ENCODE measurements at places on chromosomes 6 and 20.

GRCh38 chr6:49535795-49536194 lies 14.7 kb upstream of the C6orf141 start:
- no peak for DNase-seq

GRCh38 chr20:12555369-12555768 lies 453.4 kb upstream of the SPTLC3 start:
- no peak for DNase-seq

DNA sequence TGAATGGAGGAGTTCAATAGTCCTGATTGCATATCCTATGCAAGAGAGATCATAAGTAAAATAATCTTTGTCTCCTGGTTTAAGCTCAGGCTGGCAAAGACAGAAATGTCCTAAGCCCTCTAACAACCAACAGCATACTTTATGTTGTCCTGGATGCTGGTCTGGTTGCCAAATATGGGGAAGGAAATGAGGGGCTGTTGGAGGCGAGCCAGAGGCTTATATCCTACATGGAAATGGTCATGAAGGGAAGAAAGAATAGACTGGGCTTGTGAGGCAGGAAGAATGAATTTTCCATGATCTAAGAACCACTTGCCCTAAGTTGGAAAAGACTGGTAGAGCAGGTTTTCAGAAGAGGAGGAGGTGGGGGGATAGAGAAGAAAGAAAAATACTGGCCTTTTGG lies 237.1 kb downstream of the SMOC2 start:
- DNase-seq, result no peak

GRCh38 chr20:61252601-61253263 lies 671 bp downstream of the CDH4 start:
- peak; percentile 32 for DNase-seq

DNA sequence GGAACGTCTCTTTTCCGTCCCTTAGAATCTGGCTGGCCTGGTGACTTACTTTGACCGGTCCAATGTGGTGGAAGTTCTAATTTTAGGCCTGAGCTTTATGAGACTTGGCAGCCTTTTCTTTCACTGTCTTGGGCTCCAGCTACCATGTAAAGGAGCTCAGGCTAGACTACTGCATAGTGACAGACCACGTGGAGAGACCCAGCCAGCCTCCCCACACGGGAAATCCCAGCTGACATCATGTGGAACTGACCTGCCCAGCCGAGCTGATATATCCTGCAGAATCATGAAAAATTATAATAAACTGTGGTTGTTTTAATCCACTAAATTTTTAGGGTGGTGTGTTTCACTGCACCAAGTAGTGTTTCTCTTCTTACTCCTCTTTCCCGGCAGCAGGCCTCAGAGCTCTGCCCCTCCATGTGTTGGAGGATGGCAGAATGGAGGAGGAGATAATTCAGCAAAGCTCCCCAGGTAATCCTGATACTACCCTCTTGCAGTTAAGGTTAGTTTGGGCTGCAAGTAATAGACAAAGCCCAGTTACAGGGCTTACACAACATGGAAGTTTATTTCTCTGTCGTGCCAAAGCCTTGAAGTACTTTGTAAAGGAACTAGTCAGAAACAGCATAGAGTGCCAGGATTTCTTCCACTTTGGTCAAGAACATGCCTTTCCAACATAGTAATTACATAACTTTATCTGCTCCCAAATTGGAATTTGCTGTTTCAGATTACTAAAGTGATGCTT lies 87.5 kb downstream of the SH3BGRL2 start:
- DNase-seq, result no peak

- DNase-seq, result no peak
These were observed 67.0 kb upstream of the FOXQ1 start for GRCh38 chr6:1244941-1245340.

GRCh38 chr20:20860078-20860806 lies 147.8 kb upstream of the RALGAPA2 start:
- DNase-seq, result peak; percentile 86

DNA sequence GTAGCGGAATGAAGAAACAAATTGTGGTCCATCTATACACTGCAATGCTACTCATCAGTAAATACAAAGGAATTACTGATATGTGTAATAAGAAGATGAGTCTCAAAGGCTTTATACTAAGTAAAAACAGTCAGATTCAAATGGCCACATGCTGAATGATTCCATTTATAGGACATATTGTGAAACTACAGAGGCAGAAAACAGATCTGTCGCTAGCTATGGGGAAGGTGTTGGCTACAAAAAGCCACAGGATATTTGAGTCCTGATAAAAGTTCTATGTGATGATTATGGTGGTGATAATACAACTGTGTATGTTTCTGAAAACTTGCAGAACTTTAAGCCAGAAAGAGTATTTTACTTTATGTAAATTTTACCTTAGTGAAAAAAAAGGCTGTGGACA lies 313.2 kb downstream of the HDGFL1 start:
- DNase-seq, result no peak

DNA sequence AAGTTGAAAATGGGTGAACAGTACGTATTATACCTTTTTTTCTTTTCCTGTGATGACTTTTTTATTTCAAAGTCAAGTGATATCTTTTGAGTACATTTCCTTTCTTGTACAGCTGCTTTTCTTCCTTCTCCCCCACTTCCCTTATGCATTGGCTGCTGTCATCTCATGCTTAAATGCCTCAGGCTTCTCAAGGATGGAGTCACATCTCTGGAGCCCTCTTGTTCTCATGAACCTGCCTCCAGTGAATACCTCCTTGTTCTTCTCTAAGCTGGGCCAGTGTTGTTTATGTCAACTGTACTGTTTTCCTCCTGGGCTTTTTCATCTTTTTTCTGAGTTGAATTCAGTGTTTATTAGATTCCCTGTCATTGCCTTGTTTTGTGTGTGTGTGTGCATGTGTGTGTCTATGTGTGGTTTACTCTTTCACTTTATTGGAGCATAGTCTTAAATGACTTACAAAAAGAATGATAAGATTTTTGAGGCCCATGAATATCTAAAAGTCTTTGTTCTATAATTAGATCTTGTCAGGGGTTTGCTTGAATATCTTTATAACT lies 23.6 kb downstream of the STXBP5 start:
- DNase-seq, result peak; percentile 17

DNA sequence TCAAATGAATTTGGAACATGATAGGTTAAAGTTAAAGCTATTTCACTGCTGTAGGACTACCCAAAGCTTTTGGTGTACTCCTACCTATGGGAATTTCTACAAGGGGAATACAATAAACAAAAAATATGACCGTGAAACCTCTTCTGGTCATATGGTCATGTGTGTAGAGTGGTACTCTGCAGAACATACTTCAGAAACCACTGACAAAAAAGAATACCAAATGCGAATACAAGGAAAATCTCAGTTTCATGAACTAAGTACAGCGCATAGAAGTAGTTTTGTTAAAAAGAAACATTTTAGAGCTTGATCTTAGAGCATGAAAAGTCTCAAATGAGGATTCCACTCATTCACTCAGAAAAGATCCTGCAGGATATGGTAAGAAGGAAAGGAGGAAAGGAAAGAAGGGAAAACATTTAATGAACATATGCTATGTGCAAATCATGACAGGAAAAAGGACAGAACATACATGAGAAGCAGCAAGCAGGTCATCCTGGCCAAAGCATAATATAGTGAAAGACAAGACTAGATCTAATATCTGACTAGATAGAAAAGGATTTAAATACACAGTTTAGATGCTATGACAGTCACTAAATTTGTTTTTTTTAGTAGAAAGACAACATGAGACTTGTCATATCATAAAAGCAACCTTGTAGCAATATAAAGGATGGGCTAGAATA lies 36.5 kb downstream of the SNX14 start:
- no peak for DNase-seq

DNA sequence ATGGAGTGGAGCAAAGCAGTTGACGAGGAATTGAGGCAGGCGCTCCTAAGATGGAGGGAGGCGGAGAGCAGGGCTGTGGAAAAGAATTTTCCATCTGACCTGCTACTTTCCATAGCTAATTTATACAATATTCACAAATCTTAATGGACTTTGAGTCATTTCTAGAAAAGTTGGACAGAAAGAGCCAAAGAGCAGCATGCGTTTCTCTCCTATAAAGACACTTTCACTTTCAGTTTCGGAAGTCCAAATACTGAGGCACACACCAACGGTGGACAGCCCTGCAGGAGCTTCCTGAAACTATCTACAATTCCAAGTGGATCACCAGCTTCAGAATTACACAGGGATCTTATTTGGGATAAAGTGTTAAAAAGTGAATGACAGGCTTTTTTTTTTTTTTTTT lies 43.5 kb downstream of the PANK2 start:
- DNase-seq, result peak; percentile 40

DNA sequence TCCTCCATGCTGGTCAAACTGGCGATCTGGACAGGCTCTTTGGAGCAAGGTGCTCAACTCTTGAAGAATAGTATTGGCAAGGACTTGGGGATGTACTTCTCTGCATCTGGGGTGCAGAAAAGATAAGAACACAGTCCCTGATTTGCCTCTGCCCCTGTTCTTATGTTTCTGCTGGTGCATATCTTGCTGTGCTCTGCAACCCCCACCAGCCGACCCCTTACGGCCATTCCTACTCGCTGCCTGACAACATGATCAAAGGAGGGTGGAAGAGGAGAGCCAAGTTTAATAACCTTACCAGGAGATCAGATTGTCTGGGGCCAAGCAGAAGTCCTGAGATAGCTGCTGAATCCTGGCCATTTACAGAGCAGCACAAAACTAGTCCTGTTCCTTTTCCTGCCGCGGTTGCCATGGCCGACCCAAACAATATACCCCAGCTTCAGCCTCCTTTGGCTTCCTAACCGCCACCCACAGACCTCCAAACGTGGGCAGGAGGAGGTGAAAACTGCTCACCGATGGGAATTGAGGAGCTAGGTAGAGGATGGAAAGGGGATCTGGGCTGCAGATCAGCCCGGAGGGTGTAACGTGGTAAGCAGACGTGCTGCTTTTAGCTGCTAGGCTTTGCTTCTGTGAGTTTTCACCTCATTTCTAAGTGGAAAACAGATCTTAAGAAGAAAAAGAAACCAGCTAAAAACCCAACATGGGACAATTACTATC lies 60.9 kb downstream of the ATXN1 start:
- no peak for DNase-seq

- no peak for DNase-seq
These were observed 66.4 kb downstream of the CTCFL start for GRCh38 chr20:57458400-57459160.

GRCh38 chr6:44472250-44472945 lies 84.9 kb downstream of the CDC5L start:
- no peak for DNase-seq

- peak; percentile 73 for DNase-seq
These were observed at the start of gene ECI2 for GRCh38 chr6:4134841-4135664. Gene ECI2, minus strand, starts transcription at chr6:4135575. Its CDS starts 15 bp downstream, at chr6:4135560.

DNA sequence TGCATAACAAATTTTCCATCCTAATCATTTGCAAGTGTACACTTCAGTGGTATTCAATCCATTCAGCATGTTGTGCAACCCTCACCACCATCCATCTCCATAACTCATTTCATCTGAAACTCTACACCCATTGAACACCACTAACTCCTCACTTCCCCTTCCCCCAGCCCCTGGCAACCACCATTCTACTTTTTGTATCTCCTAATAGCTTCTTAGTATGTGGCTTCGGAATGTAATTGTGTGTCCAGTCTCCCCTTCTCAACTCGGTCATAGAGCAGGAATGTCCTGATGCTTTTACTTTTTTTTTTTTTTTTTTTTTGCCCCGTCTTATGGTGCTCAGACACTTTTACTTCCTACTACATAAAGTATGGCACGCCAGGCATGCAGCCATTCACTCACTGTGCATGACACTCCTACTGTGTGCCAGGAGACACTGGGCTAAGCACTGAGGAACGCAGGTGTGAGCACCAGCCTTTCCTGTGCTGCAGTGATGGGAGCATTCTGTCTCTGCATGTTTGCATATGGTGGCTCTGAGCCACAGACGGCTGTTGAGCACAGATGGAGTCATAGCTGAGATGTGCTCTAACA lies 15.3 kb downstream of the HCK start:
- peak; percentile 95 for DNase-seq

DNA sequence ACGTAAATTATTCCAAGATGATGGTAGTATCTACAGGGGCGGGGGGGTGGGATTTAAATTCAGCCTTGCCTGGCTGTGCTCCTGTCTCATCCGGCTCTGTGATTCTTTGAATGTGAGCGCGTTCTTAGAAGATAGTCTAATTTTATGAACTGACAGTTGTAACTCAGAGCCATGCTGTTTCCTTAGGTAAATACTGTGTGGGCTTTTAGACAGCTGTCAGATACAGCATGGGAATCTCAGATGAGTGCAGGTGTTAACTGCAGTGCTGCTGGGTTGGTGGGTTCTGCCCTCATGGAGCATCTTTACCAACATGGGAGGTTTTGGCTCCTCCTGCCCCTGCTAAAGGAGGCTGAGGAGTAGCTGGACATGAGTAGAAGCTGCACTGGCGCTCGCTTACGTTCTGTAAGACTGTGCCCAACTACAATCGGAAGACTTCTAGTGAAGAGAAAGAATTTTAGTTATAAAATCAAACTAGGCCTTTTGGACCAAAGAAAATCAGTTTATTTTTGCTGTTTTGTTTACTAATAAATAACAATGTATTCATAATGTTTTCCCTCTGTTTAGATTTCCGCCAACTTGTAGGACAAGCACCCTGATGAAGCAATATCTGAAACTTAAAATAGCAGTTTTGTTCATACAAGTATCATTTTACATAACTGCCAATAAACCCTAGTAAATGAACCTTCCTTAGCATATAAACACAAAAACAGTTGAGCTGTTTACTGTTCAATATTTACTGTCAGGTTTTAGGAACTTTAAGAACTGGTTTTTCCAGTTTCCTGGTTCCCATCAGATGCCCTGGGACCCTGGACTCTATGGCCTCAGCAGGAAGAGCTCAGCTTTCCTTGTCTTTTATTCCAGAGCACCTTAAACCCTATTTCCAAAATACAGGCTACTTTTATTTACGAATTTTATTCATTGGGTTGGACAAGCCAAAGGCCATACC lies 66.1 kb downstream of the FAM120B start:
- DNase-seq, result no peak

- DNase-seq, result peak; percentile 21
These were observed 10.9 kb downstream of the CASP8AP2 start for GRCh38 chr6:89840538-89840937.

- DNase-seq, result no peak
These were observed 22.4 kb downstream of the SLC9A8 start for GRCh38 chr20:49835031-49835430.

- no peak for DNase-seq
These were observed 105.0 kb downstream of the GRM1 start for GRCh38 chr6:146133866-146134265.

- no peak for DNase-seq
These were observed 104.9 kb upstream of the PRDM1 start for GRCh38 chr6:105981002-105981887.
